ENCODE measurements at places on chromosomes 3 and 15.
A peak's percentile ranks its signal among the peaks of the same experiment; 100 is the strongest.

GRCh38 chr15:45425135-45425534 is 46.8 kb upstream of the GATM start:
- no peaks in the 10 kb centered on the region for H3K4me1 ChIP-seq
- no peak overlapping the region for H3K4me3 ChIP-seq
- no peak overlapping the region for H3K27ac ChIP-seq
- DNase-seq, result no peak

GRCh38 chr15:68972201-68973065 is 42.1 kb upstream of the NOX5 start:
- no peaks in the 10 kb centered on the region for H3K36me3 ChIP-seq
- no peak overlapping the region for H3K4me3 ChIP-seq
- no peak for DNase-seq

DNA sequence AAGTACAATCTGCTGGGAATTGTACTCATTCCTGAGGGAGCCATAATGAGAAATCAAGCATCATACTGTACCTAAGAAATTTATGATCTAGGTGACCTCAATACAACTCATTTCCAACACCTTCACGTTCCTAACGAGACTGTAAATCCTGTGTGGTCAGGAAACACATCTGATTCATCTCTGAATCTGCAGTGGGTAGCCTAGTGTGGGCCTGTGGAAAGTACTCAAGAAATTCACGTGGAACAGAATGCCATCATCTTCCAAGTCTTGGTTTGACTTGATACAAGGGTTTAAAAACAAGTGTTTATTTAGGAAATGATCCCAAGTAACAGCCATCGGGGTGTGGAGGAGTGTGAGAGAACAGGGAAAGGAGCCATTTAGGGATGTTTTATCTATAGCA is 568.9 kb downstream of the EDEM1 start:
- H3K27me3 ChIP-seq, result no peaks in the 10 kb centered on the region
- H3K4me1 ChIP-seq, result no peaks in the 10 kb centered on the region
- H3K36me3 ChIP-seq, result no peaks in the 10 kb centered on the region
- no peak overlapping the region for H3K27ac ChIP-seq
- no peak overlapping the region for H3K4me3 ChIP-seq
- no peak for DNase-seq

GRCh38 chr15:84023636-84024035 is 211.9 kb upstream of the GOLGA6L4 start:
- no peak for DNase-seq
- no peaks in the 10 kb centered on the region for H3K27me3 ChIP-seq
- peaks cover 17% of the 10 kb centered on the region for H3K36me3 ChIP-seq
- no peak overlapping the region for H3K27ac ChIP-seq
- no peak overlapping the region for H3K4me3 ChIP-seq

DNA sequence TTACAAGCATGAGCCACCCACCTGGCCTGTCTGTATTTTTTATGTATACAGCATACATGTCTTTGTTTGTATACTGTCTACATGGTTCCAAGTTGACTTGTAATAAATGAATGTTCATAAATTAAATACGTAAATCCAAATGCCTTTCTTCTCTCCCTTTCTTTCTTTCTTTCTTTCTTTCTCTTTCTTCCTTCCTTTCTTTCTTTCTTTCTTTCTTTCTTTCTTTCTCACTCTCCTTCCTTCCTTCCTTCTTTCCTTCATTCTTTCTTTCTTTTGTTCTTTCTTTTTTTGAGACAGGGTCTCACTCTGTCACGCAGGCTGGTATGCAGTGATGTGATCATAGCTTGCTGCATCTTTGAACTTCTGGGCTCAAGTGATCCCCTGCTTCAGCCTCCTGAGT is 17.1 kb upstream of the ZNF710 start:
- H3K27ac ChIP-seq, result no peak overlapping the region
- H3K27me3 ChIP-seq, result no peaks in the 10 kb centered on the region
- H3K4me1 ChIP-seq, result no peaks in the 10 kb centered on the region

- DNase-seq, result no peak
- H3K36me3 ChIP-seq, result no peaks in the 10 kb centered on the region
- H3K27me3 ChIP-seq, result no peaks in the 10 kb centered on the region
- H3K4me1 ChIP-seq, result peaks cover 3% of the 10 kb centered on the region
- no peak overlapping the region for H3K27ac ChIP-seq
Measured at GRCh38 chr3:168061332-168061996, 34.3 kb downstream of the GOLIM4 start.

DNA sequence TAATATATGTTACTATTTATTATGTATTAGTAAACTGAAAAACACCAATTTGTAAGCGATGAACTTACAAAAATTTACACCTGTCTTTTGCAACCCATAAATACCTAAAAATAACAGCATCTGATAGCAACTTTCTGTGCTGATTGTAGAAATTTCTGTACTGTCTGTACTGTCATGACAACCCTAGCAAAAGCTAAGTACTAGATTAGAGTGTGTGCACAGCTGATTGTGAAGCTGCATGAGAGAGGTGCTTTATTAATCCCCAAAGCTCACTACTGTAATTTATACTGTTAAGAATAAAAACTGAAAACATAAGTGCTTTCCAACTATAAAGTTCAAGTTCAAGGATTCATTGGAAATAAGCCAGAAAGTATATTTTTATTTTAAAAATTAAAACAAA is 815 bp downstream of the BCL2A1 start:
- H3K4me1 ChIP-seq, result no peaks in the 10 kb centered on the region
- no peak overlapping the region for H3K27ac ChIP-seq
- H3K27me3 ChIP-seq, result no peaks in the 10 kb centered on the region
- no peaks in the 10 kb centered on the region for H3K36me3 ChIP-seq
- peak overlapping the region; percentile 62 for H3K4me3 ChIP-seq
- no peak for DNase-seq

DNA sequence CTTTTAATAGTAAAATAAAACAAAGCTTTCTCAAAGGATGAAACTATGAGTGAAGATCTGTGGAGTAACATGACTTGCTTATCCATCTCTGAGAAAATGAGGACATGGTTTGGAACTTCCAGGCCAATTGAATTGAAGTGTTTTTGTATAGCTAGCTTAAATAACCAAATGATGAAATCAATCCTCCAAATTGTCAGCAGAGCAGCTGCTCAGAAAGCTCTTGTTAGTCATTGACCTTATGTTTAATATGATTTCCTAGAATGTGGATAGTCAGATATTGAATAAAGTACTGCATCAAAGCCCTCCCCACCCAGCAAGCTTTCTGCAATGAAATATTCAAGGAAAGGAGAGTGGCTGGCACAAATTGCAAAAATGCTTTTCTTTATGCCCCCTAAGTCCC is 437.2 kb downstream of the MFSD1 start:
- no peaks in the 10 kb centered on the region for H3K4me1 ChIP-seq
- no peak overlapping the region for H3K4me3 ChIP-seq
- H3K36me3 ChIP-seq, result no peaks in the 10 kb centered on the region
- no peak overlapping the region for H3K27ac ChIP-seq
- DNase-seq, result no peak

DNA sequence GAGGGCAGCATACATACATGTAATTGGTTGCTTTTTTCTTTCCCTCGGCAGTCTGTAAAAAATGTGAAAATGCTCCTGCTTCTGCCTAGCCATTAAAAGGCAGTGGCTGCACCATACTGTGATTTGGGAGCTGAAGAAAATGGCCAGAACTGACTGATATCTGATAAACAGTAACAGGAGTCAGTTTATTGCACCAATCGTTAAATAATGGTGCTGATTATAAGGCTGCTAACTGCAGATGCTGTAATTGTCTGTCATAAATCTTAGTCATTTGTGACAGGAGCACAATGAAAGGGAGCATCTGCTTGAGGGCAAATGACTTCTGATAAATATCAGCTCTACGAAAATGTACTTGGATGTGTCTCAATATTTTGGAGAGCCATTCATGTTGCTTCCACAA is 263.1 kb upstream of the DNAJC19 start:
- no peak overlapping the region for H3K4me3 ChIP-seq
- H3K4me1 ChIP-seq, result no peaks in the 10 kb centered on the region
- no peaks in the 10 kb centered on the region for H3K27me3 ChIP-seq
- no peaks in the 10 kb centered on the region for H3K36me3 ChIP-seq
- no peak overlapping the region for H3K27ac ChIP-seq

DNA sequence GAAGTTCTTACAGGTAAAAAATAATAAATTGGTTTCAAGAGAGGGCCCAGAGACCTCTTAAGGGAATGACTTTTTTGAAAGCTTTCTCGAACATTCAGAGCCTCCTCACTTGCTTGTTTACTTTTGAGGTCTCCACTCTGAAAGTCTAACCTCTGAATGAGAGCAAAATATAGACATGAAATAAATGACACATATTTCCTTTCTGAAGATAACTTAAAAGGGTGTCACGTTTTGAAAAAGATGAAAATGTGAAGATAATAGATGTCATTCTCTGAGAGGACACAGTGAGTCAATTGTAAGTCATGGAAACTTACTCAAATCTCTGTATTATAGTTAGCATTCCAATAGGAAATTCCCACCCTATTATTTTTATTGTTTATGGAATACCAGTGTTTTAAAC is 44.6 kb downstream of the HACD2 start:
- H3K27ac ChIP-seq, result no peak overlapping the region
- H3K27me3 ChIP-seq, result no peaks in the 10 kb centered on the region
- no peaks in the 10 kb centered on the region for H3K4me1 ChIP-seq
- no peak for DNase-seq
- no peak overlapping the region for H3K4me3 ChIP-seq
- no peaks in the 10 kb centered on the region for H3K36me3 ChIP-seq

- no peak overlapping the region for H3K4me3 ChIP-seq
- H3K27me3 ChIP-seq, result no peaks in the 10 kb centered on the region
- no peak overlapping the region for H3K27ac ChIP-seq
- no peak for DNase-seq
Measured at GRCh38 chr3:128787256-128788253, 61.6 kb downstream of the RAB7A start.

DNA sequence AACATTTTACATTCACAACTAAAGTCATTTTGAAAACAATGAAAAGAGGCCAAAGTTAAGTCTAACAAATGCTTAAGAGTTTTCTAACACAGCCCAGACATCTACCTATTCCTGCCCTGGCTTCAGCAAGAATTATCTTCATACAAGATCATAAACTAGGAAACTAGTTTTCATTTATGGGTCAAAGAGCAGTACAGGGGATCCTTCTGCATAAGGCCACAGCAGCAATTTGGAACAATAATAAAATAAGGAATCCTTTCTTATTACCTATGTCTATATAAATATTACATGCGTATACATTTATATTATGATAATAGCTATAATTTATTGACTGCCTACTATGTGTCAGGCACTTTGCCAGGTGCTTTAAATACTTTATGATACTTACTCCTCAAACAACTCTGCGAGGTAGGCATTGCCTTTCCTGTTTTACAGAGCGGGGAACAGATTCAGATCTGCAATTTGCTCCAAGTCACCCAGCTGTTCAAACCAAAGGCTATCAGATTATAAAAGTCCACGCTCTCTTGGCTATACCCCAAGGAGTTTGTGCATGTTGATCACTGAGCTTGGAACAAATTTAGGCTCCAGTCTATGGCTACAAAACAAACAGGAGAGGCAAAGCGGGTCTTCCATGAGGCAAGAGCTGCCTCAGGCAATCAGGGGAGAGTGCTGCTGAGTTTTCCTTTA is 196.4 kb downstream of the RORA start:
- no peak for DNase-seq
- H3K4me1 ChIP-seq, result peaks cover 49% of the 10 kb centered on the region
- no peaks in the 10 kb centered on the region for H3K27me3 ChIP-seq
- H3K4me3 ChIP-seq, result no peak overlapping the region
- no peak overlapping the region for H3K27ac ChIP-seq
- H3K36me3 ChIP-seq, result no peaks in the 10 kb centered on the region

DNA sequence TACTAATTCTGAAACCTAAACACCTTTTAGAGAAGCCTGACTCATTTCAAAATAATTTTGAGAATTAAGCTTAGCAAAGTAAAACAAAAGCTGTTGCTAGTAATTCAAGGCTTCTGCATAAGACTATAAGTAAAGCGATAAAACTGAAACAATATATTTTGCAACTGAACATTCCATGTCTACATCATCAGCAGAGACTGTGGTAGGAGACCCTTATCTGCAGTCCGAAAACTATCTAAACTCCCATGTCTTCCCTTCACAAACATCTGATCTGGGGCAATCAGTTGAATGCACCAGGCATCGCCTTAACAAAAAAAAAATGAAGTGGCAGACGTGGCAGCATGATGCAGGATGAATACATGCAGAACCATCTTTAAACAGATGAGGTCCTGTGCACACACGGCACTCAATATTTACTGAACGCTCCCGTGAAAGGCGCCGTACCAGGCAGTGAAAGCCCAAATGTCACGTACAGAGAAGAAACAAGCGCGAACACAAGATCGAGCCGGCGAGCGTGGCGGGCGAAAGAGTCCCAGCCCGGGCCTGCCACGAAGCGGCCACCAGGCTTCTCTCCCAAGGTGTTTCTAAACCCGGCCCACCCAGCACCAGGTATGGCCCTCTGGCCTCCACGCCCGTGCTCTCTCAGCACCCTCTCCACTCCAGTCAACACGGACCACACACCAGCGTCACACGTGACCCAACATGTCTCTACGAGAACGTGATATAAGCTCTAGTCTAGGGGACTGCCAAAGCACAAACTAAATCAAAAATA is 63.0 kb downstream of the CHSY1 start:
- peaks cover 34% of the 10 kb centered on the region for H3K4me1 ChIP-seq
- no peak for DNase-seq
- peak overlapping the region; percentile 75 for H3K27ac ChIP-seq
- H3K4me3 ChIP-seq, result peak overlapping the region; percentile 74

DNA sequence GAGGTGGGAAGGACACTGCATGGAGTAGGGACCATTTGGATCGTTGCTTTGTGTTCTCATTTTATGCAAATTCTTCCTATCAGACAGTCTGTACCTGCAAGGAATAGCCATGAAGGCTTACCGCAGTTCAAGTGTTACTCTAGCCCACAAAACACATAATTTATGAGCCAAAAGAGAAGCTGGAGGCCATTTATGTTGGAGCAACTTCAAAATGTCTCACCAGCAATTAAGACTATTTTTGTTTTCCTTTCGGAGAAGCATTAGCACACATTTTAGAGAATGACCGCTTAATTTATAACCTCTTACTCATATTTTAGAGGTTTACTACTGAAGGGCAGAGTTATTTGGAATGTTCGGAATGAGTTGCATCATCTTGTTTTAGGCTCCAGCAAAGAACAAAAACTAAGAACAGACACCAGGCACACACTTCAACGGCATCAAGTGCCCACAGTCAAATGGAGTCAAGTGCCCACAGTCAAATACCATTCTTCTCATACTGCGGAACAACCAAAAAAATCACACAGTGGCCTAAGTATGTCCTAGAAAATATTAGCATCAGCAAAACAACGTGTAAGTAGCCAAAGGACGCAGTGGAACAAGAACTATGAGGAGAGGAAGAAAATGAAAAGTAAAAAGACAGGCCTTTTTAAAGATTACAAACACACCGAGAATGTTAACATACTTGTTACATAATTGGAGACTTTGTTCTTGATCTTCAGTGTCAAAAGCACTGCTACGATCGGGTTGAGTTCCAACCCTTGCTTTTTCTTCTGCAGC is 17.5 kb upstream of the GOLGA8J start:
- H3K36me3 ChIP-seq, result no peaks in the 10 kb centered on the region
- H3K27ac ChIP-seq, result peak overlapping the region; percentile 35
- DNase-seq, result no peak
- peak overlapping the region; percentile 20 for H3K4me3 ChIP-seq

GRCh38 chr3:81352867-81353266 is 408.6 kb downstream of the GBE1 start:
- H3K4me3 ChIP-seq, result no peak overlapping the region
- H3K27ac ChIP-seq, result no peak overlapping the region
- H3K4me1 ChIP-seq, result no peaks in the 10 kb centered on the region
- H3K36me3 ChIP-seq, result no peaks in the 10 kb centered on the region
- DNase-seq, result no peak
